Neural progenitor cell (in vitro differentiated cells): ENCODE measurements at places on chromosomes 16 and 17. TPM values are rescaled to one million over a fixed set of nuclear protein-coding genes. Genes with fewer than 3 reads are reported as not detected.

Gene KRTAP2-3
- not detected in 2 replicates for total RNA-seq

Gene DYNLL2
- 46.8 and 52.6 TPM in 2 replicates for total RNA-seq

Gene SOX8
- total RNA-seq, result 0.75 and 3.0 TPM in 2 replicates

Gene AHSP
- total RNA-seq, result not detected in 2 replicates

Gene SLC16A6
- total RNA-seq, result 0.09 and 0.19 TPM in 2 replicates

Gene PPM1E
- 13.2 and 18.8 TPM in 2 replicates for total RNA-seq

Gene C16orf95
- total RNA-seq, result 4.8 and 6.7 TPM in 2 replicates

Gene KRTAP16-1
- not detected in 2 replicates for total RNA-seq

Gene KRTAP3-2
- not detected in 2 replicates for total RNA-seq

Gene TEKT1
- not detected in 2 replicates for total RNA-seq

Gene PRR29
- total RNA-seq, result 0.95 and 1.5 TPM in 2 replicates

Gene TAC4
- not detected in 2 replicates for total RNA-seq

- no peak overlapping the region for H3K27ac ChIP-seq
- peaks cover 6% of the 10 kb centered on the region for H3K4me1 ChIP-seq
- no peak overlapping the region for H3K4me3 ChIP-seq
Observed at GRCh38 chr16:3088450-3088849, 10.6 kb downstream of the ZSCAN10 start.

DNA sequence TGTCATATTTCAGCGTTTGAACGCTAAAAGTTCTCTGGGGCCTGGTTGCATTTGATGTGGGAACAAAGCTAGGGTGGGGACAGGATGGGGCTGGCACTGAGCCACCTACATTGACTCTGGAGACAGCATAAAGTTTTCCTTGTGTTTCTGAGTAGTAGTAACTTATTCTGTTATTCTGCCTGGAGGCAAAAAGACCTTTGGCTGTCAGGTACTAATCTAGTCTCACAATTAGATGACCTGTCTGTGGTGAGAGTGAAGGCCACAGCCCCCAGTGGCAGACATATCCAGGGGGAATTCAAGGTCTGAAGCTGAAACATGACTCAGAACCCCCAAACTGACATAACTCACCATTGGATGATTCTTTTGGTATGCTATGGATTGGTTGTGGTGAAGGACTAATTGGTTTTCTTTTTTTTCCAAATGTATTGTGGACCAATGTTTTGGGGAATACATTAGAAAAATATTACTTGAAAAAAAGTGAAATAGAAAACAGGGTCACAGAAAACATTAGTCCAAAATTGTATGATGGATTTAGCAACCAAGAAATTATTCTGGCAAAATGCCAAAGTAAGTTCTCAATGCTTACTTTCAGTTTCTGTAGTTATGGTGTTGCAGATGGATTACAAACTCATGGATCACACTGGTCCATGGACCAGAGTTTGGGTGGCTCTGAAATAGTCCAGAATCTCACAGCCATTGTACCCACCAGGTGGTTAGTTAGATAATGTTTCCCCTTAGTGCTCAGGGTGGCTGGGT is 10.5 kb upstream of the SALL1 start:
- H3K36me3 ChIP-seq, result no peaks in the 10 kb centered on the region
- H3K4me3 ChIP-seq, result no peak overlapping the region
- H3K4me1 ChIP-seq, result peaks cover 30% of the 10 kb centered on the region

GRCh38 chr16:15682105-15682570 is 32.1 kb downstream of the NDE1 start:
- H3K4me3 ChIP-seq, result no peak overlapping the region
- H3K4me1 ChIP-seq, result no peaks in the 10 kb centered on the region
- H3K27ac ChIP-seq, result no peak overlapping the region
- peak; percentile 26 for DNase-seq

- H3K27ac ChIP-seq, result no peak overlapping the region
- H3K27me3 ChIP-seq, result no peaks in the 10 kb centered on the region
- H3K36me3 ChIP-seq, result no peaks in the 10 kb centered on the region
- H3K4me1 ChIP-seq, result no peaks in the 10 kb centered on the region
- H3K4me3 ChIP-seq, result no peak overlapping the region
- no peak for DNase-seq
Observed at GRCh38 chr16:76768948-76769347, 422.0 kb upstream of the MON1B start.

- no peaks in the 10 kb centered on the region for H3K36me3 ChIP-seq
- peaks cover 8% of the 10 kb centered on the region for H3K27me3 ChIP-seq
- DNase-seq, result no peak
- H3K27ac ChIP-seq, result no peak overlapping the region
- no peak overlapping the region for H3K4me3 ChIP-seq
Observed at GRCh38 chr17:36198831-36199465, 2.4 kb upstream of the CCL3L1 start.

GRCh38 chr17:82878527-82878926 is 38.7 kb upstream of the ZNF750 start:
- no peaks in the 10 kb centered on the region for H3K27me3 ChIP-seq
- no peak overlapping the region for H3K27ac ChIP-seq
- H3K4me1 ChIP-seq, result peaks cover 16% of the 10 kb centered on the region
- no peak for DNase-seq

DNA sequence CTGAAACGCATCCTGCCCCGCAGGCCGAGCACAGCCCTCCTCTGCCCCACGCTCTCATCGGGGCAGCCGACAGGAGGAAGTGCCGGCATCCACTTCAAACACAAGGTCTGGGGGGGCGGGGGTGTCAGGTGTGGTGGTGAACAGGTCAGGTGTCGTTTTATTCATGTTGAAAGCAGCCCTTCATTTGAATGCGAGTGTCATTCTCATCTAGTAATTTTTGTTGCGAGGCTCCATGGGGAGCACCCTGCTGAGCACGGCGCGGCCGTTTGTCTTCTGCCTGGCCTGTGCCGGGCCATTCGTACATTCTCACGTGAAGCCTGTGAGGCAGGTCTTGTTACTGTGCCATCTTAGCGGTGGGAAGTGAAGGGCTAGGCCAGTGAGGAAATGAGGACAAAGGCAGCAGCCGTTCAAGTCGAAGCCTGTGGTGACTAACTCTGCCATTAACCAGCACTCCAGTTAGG is 1.9 kb downstream of the ACSF3 start:
- H3K27me3 ChIP-seq, result peaks cover 42% of the 10 kb centered on the region
- no peak overlapping the region for H3K27ac ChIP-seq
- no peaks in the 10 kb centered on the region for H3K36me3 ChIP-seq
- H3K4me3 ChIP-seq, result no peak overlapping the region

GRCh38 chr16:4244254-4245076 is 2.6 kb upstream of the SRL start:
- no peaks in the 10 kb centered on the region for H3K36me3 ChIP-seq
- peak; percentile 82 for DNase-seq
- no peak overlapping the region for H3K27ac ChIP-seq
- H3K27me3 ChIP-seq, result no peaks in the 10 kb centered on the region
- peaks cover 15% of the 10 kb centered on the region for H3K4me1 ChIP-seq
- no peak overlapping the region for H3K4me3 ChIP-seq

DNA sequence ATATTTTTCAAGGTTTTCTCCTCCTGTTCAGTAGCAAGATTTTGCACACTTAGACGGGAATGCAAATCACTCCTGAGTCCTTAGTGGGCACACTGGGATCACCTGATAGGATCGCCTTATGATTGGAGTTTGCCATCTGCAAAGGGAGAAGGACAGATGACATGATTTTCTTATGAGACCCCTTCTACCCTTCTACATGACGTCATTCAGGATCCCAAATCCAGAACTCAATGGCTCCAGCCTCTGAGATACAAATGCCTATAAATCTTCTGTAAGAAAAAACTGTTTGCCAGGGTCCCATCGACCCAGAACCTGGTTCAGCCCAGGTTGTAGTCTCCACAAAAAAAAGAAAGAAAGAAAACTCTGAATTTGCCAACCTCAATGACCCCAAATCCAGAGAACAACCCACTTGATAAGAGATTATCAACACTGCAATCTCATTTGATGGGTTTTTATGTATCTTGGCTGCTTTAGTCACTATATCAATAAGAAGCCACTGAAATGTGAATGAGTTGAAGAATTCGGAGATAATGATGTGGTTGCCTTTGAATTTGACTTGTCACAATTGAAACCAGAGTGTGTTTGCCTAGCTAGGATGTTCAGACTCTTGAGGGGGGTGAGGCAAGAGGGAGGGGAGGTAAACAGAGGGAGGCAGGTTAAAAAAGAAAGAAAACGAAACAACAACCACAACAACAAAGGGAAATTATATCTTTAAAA is 6.7 kb downstream of the ZNF423 start:
- no peaks in the 10 kb centered on the region for H3K27me3 ChIP-seq
- no peaks in the 10 kb centered on the region for H3K36me3 ChIP-seq
- no peak overlapping the region for H3K4me3 ChIP-seq
- DNase-seq, result no peak

GRCh38 chr16:77531752-77532151 is 96.9 kb upstream of the ADAMTS18 start:
- no peaks in the 10 kb centered on the region for H3K36me3 ChIP-seq
- H3K27ac ChIP-seq, result no peak overlapping the region
- no peak for DNase-seq
- no peaks in the 10 kb centered on the region for H3K4me1 ChIP-seq

GRCh38 chr16:11964761-11965551 is at the start of gene TNFRSF17:
TNFRSF17 (plus strand) TSS chr16:11965210; CDS start chr16:11965325, 115 bp downstream.
- DNase-seq, result no peak
- no peak within 1 kb of the TSS for H3K4me3 ChIP-seq
- H3K27me3 ChIP-seq, result no peaks in the 10 kb centered on the region
- H3K4me1 ChIP-seq, result no peaks in the 10 kb centered on the region

- peak; percentile 33 for DNase-seq
- no peak overlapping the region for H3K4me3 ChIP-seq
- peaks cover 38% of the 10 kb centered on the region for H3K4me1 ChIP-seq
- H3K27ac ChIP-seq, result no peak overlapping the region
- H3K36me3 ChIP-seq, result no peaks in the 10 kb centered on the region
Observed at GRCh38 chr17:10177913-10178505, 20.4 kb downstream of the GAS7 start.

DNA sequence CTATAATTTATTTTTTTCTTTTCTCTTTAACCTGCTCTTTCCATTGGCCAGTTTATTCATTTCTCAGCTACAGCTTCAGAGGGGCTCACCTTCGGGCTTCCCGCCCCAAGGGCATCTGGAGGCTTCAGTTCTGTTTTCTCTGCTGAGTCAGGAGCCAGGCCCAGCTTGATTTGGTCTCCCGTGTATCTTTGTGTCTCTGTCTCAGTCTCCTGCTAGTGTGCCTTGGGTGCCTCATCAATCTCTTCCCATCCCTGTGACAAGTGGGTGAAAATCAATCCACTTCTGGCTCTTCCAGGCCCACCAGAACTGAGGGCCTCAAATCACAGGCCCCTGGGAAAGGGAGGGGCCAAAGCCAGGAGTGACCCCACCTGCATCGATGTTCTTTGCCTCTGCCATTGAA is 72.1 kb downstream of the CCDC182 start:
- no peak for DNase-seq
- no peaks in the 10 kb centered on the region for H3K27me3 ChIP-seq
- H3K27ac ChIP-seq, result no peak overlapping the region
- H3K4me3 ChIP-seq, result no peak overlapping the region
- peaks cover 8% of the 10 kb centered on the region for H3K4me1 ChIP-seq

DNA sequence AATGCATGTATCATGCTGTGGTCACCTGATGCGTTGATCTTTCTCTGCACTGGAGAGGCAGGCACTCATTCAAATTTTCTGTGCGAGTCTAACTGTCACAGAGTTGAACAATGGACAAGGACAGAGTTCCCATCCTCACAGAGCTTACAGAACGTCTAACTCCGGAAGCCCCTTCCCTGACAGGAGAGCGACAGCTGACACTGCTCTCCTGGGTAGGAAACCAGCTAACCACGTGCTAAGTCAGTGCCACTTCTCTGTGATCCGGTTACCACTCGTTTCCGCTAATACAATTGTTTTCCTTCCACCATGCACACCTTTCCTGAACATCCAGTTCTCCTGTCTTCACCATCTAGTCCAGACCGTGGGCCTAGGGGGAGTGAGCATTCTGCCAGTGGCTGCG is 11.3 kb downstream of the KLHDC4 start:
- no peaks in the 10 kb centered on the region for H3K27me3 ChIP-seq
- no peaks in the 10 kb centered on the region for H3K4me1 ChIP-seq
- H3K36me3 ChIP-seq, result no peaks in the 10 kb centered on the region
- H3K27ac ChIP-seq, result no peak overlapping the region
- no peak overlapping the region for H3K4me3 ChIP-seq

- no peaks in the 10 kb centered on the region for H3K4me1 ChIP-seq
- H3K27ac ChIP-seq, result no peak overlapping the region
- H3K4me3 ChIP-seq, result no peak overlapping the region
- H3K27me3 ChIP-seq, result no peaks in the 10 kb centered on the region
- peaks cover 3% of the 10 kb centered on the region for H3K36me3 ChIP-seq
Observed at GRCh38 chr16:16817196-16817595, 438.3 kb downstream of the NPIPA7 start.

- no peak for DNase-seq
- no peaks in the 10 kb centered on the region for H3K27me3 ChIP-seq
- no peaks in the 10 kb centered on the region for H3K36me3 ChIP-seq
- no peaks in the 10 kb centered on the region for H3K4me1 ChIP-seq
- H3K27ac ChIP-seq, result no peak overlapping the region
- no peak overlapping the region for H3K4me3 ChIP-seq
Observed at GRCh38 chr17:64309710-64310109, 46.6 kb upstream of the TEX2 start.

GRCh38 chr16:85146532-85146797 is 34.2 kb upstream of the CIBAR2 start:
- no peak overlapping the region for H3K27ac ChIP-seq
- no peak for DNase-seq
- H3K36me3 ChIP-seq, result no peaks in the 10 kb centered on the region
- H3K4me1 ChIP-seq, result peaks cover 8% of the 10 kb centered on the region
- no peak overlapping the region for H3K4me3 ChIP-seq
- no peaks in the 10 kb centered on the region for H3K27me3 ChIP-seq

GRCh38 chr16:27579087-27579980 is 29.4 kb downstream of the KATNIP start:
- DNase-seq, result no peak
- peaks cover 11% of the 10 kb centered on the region for H3K4me1 ChIP-seq
- H3K4me3 ChIP-seq, result no peak overlapping the region
- no peaks in the 10 kb centered on the region for H3K36me3 ChIP-seq
- no peak overlapping the region for H3K27ac ChIP-seq

- no peaks in the 10 kb centered on the region for H3K27me3 ChIP-seq
- no peak overlapping the region for H3K27ac ChIP-seq
- DNase-seq, result no peak
Observed at GRCh38 chr17:64635647-64636305, 26.3 kb downstream of the SMURF2 start.

- H3K4me1 ChIP-seq, result peaks cover 5% of the 10 kb centered on the region
- no peaks in the 10 kb centered on the region for H3K27me3 ChIP-seq
- H3K36me3 ChIP-seq, result peaks cover 26% of the 10 kb centered on the region
- no peak overlapping the region for H3K27ac ChIP-seq
- H3K4me3 ChIP-seq, result no peak overlapping the region
- DNase-seq, result no peak
Observed at GRCh38 chr16:20735490-20735889, 6.1 kb downstream of the THUMPD1 start.
